ENCODE measurements at places on chromosomes 6 and 20.

GRCh38 chr6:144481527-144481926, 196.4 kb downstream of the UTRN start:
- DNase-seq: no peak

DNA sequence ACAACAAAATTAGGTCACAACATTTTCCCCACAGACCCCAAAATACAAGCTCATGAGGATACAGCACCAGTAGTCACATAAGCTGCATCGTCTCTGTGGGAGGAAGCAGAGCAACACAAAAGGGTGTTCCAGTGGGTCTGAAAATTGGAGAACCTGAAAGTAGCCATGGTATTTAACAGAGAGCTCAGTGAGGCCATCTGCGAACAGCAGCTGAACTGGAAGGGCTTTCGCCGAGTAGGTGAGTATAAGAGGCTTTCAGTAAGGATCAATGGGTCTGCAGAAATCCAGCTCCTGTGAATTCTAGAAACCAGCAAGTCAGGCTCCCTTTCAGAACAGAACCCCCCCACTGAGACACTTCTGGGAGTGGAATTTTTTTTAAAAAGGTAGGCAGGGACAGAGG, 120.0 kb upstream of the RREB1 start:
- DNase-seq: no peak

GRCh38 chr6:116467096-116467495, 5.9 kb downstream of the CALHM6 start:
- no peak for DNase-seq

DNA sequence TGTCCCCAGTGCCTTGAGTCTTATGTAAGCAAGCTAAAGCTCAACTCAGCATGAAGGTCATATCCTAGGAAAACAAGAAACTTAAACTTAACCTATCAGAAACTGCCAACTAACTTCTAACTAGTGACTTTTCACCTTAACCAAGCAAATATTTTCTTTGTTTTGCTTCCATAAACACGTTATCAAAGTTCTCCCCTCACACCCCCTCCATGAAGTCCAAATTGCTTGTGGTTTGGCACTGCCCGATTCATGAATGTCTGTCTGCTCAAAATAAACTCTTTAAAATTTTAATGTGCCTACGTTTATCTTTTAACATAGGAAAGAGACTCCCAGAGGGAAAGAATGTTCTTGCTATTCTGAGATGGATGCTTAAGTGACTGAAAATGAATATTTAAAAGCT, 34.9 kb downstream of the GSTA2 start:
- DNase-seq: no peak

DNA sequence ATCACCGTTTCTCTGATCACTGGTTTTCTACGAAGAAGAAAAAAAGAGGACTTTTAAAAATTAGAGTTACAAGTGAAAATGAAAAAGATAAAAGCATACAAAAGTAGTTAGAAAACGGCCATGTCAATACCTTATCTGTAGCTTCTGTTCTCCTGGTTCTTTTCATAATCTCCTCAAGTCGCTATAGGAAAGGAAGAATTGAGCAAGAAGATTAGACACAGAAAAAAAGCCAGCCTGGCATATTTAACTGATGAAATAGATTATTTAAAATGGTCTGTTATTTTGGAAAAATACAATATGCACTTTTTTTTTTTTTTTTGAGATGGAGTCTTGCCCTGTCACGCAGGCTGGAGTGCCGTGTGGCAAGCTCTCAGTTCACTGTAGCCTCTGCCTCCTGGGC, 70.2 kb upstream of the BCLAF1 start:
- DNase-seq: no peak

GRCh38 chr6:65876668-65877067, 169.6 kb upstream of the EYS start:
- DNase-seq: no peak

DNA sequence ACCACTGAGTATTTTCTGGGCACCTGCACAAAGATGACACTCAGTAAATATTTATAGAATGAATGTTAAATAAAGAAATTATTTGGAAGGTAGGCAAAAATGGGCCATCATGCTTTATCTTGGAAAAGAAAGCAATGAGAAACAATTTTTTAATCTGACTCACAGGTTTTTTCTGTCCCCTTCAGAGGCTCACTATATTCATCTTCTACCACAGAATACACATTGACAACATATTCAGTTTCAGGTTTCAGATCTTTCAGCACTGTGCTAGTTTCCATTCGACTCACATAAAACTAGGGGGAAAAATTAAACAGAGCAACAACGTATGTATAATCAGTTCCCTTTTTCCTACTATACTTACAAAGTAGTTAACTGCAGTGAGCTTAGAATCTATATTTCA, 58.3 kb downstream of the COL12A1 start:
- no peak for DNase-seq

DNA sequence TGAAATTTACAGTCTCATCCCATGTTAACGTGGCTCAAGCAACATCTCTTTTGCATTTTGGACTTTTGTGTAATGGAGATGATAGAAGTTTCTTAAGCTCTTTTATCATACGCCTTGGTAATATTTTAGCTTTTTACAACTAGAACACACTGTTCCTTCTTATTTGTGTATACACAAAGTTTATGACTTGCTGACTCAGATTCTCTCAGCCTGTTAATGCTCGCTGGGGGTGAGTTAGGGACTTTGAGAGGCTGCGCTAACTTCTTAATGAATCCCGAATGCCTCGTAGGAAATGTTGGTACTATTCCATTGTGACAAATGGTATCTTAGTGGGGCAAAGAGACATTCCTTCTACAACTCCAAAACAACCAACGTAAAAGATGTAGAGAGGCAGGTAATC, 509.7 kb downstream of the DOK5 start:
- DNase-seq: no peak

DNA sequence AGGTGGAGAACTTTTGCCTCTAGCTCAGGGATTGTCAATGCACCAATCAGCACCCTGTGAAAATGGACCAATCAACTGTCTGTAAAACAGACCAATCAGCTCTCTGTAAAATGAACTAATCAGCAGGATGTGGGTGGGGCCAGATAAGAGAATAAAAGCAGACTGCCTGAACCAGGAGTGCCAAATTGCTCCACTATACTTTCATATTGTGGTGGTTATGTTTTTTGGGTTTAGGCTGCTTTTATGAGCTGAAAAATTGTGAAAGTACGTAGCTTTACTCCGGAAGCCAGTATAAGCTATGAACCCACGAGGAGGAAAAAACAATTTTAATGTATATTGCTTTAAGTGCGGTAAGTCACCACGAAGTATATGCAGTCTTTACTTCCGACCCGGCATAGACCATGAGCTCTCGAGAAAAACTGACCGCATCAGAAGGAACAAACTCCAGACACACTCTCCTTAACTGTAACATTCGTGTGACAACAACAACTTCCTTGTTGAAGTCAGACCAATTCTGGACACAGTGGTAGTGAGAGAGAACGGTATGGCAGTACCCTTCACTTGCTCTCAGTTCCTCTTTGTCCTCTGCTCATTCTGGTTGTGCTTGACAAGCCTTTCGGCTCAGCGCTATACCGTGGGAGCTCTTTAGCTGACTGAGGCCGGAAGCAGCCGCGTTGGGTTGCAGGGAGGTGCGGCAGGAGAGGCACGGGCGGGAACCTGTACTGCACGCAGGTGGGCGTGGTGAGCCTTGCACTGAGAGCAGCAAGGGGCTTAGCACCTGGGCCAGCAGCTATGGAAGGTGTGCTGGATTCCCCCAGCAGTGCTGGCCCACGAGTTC, 81.9 kb upstream of the E2F3 start:
- no peak for DNase-seq

GRCh38 chr6:27617700-27618689, 145.1 kb upstream of the ZNF184 start:
- peak; percentile 43 for DNase-seq

GRCh38 chr6:52513464-52513863, 63.4 kb downstream of the TRAM2 start:
- no peak for DNase-seq

DNA sequence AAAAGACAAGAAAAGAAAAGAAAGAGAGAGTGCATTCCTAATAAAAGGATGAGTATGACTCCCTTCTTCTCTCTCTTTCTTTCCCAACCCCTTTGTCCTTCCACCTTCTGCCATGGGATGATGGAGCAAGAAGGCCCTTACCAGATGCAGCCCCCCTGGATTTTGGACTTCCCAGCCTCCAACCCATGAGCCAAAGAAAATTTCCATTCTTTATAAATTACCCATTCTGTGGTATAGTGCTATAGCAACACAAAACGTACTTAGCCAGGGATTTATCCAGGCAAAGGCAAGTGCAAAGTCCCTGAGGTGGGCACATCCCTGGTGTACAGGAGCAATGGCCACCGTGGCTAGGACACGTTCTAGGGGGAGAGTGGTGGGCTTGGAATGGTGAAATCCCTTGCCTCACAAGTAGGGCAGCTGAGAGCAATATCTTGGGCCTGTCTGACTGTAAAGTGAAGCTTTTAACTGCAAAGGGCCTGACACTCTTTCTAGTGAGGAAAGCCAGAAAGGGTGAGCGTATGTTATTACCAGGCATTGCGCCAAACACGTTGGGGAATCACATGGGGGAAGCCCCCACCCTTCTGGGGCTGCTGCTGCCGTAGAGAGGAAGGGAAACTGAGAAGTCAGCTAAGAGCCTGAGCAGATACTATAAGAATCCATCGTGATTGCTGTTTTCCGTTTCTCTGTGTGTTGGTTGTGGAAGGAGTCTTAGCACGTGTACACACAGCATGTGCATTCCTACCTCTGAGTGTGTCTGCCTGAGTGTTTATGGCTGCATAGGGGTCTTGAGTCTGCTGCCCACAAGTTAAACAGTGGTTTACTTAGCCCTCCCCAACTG, 50.7 kb upstream of the SIRPA start:
- no peak for DNase-seq

GRCh38 chr20:55800552-55801245, 204.6 kb downstream of the CBLN4 start:
- DNase-seq: no peak

DNA sequence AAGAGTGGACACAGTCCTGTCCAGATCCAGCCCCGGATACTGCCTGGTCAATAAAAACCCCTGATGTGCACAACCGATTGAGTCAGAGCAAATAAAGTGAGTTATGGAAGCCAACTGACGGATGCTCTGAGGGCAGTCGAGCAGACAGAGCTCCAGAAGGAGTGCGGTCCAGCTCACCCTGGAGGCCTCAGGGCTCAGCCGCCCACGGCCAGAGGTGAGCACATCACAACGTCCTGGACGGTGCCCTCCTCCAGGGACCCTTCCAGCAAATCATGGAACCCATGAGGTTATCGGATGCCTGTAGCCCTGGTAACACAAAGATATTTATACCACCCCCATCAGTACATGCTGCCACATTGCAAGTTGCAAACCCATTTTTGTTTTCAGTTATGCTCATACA, 44.0 kb upstream of the SMOC2 start:
- DNase-seq: no peak

GRCh38 chr6:71045296-71045695, 88.4 kb upstream of the B3GAT2 start:
- DNase-seq: no peak

- no peak for DNase-seq
These were observed 19.0 kb downstream of the HECA start for GRCh38 chr6:139153855-139154254.

GRCh38 chr6:142906945-142907470, 38.0 kb downstream of the HIVEP2 start:
- DNase-seq: no peak

- no peak for DNase-seq
These were observed 48.3 kb upstream of the TRAF3IP2 start for GRCh38 chr6:111653979-111654378.

GRCh38 chr6:31270788-31271640, 878 bp downstream of the HLA-C start:
- DNase-seq: peak; percentile 73

GRCh38 chr6:29424575-29424974, 9.8 kb downstream of the OR12D1 start:
- DNase-seq: no peak

DNA sequence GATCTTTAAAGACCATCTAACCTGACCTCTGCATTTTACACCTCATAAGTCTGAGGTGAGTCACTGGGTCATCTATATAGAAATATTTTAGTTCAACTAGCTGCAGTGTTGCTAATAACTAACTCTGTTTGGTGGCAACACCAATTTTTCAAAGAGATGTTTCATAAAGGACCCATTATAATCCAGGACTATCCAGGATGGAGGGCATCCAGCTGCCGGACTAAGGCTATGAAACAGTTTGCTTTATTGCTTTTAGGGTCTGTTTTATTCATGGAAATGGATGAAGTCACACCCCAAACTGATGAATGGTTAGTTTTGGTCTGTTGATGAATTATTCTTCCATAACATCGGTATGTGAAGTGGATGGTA, 204.2 kb upstream of the GMDS start:
- no peak for DNase-seq

GRCh38 chr20:50095476-50096078, 17.4 kb downstream of the UBE2V1 start:
- DNase-seq: no peak

DNA sequence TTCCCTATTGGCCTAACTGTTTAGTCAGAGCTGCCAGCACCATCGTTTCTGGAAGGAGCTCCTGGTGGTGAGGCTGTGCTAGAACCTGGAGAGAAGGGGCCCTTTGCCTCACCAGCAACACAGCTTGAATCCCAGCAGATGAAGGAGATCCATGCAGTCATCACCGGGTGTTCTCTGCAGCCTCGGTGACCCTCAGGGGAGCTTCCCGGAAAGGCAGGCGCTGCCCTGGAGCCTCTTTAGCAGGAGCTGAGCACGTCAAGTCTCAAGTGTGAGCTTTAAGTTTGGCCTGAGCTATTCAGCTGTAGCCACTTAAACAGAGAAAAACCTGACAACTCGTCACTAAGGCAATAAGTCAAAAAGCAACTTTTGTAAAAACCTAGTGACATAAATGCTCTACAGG, 181.2 kb upstream of the FOXQ1 start:
- no peak for DNase-seq

GRCh38 chr20:34582911-34583310, 24.4 kb downstream of the MAP1LC3A start:
- no peak for DNase-seq

- no peak for DNase-seq
These were observed 25.2 kb downstream of the GHRH start for GRCh38 chr20:37236462-37236861.

- DNase-seq: no peak
These were observed 163.5 kb upstream of the CDYL start for GRCh38 chr6:4612636-4613171.

GRCh38 chr6:18039481-18039880, 52.0 kb upstream of the KIF13A start:
- DNase-seq: no peak

GRCh38 chr6:163874784-163875183, 460.3 kb downstream of the QKI start:
- no peak for DNase-seq

DNA sequence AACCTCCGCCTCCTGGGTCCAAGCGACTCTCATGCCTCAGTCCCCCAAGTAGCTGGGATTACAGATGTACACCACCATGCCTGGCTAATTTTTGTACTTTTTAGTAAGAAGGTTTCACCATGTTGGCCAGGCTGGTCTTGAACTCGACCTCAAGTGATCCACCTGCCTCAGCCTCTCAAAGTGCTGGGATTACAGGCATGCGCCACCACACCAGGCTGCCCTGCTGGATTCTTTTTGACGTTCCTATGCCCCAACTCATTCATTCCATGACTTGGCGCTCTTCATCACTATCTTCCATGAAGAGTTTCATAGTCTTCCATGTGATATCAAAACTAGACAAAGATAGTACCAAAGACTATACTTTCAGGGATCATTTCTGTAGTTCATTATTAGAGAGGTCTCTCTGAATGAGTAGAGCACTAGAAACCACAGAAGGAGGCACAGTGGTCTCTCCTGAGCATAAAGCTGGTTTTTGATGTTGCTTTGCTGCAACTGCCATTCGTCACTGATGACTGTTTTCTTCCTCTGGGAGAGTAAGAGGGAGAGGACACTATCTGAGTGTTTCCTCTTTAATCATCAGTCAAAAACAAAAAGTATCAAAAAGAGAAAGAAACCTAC, 23.5 kb downstream of the DNAAF9 start:
- DNase-seq: no peak

Data from Calu3 (cell line).